COLO829 (cell line): ENCODE measurements at places on chromosomes 5 and 9.

DNA sequence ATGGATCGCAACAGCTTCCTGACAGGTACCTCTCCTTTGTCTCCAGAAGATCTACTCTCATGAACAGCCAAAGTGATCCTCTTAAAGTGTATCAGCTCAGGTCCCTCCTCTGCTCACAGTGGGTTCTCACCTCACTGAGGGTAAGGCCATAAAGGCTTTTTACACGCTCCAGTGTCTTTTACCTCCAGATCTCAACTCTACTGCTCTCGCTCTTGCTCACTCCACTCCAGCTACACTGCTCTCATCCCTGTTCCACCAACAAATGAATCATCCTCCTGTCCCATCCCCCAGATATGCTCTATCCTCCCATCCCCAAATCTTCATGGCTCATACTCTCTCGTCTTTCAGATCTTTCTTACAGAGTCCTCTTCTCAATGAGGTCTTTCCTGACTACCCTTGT, 248.6 kb upstream of the EFNA5 start:
- DNase-seq, result no peak

- no peak for DNase-seq
Measured at GRCh38 chr5:109053995-109054417, 306.3 kb downstream of the FER start.

DNA sequence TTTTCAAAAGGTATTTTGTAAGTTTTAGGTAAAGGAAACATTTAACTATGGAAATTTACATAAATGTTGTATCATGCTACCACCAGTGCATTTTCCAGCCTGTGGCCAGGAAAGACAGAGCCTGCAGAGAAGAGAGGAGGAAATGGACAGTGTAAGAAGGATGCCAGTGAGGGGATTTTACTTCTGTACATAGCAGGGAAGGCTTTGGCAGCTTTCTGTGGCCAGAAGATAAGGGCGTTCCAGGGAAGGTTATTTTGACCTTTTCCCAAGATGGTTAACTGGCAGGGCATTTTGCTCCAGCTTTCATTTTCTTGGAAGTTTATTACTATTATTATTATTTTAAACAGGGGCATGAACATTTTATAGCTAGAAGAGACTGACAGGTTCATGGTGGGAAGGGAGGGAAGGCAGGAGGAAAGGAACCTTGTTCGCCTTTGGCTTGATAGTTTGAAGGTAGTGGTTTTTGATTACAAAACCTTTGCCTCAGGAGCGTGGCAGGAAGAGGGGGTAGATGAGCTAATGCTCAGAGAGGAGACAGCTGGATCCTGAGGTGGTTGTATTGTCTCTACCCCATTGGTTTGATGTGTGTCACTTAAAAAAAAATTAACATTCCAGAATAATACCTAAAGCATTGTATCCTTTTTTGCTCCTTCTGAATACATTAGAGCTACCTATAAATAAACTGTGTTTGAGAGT, 4.1 kb downstream of the ISOC1 start:
- DNase-seq, result no peak

DNA sequence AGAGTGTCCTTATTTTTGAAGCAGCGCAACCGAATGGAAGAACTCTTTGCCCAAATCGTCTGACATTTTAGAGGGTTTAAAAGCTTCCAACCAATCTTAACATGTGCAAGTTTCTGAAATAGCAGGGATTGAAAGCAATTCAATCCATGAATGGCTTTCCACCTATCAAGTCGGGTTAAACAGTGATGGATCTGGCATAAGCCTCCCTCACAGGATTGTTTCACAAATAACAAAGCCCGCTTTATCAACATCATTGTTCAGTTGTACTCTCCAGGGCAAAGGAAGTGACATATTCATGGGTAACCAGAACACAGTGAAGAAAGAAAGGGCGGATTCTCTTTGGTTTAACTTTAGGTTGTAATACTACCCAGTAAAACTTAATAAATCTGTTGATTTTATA, 497.3 kb downstream of the MTRR start:
- no peak for DNase-seq
